AML-193 (cell line): ENCODE measurements at places on chromosomes 5 and 9.

- DNase-seq, result no peak
Observed at GRCh38 chr9:89869793-89870580, 265.2 kb downstream of the GADD45G start.

GRCh38 chr5:137395011-137395755 lies 103.9 kb downstream of the SPOCK1 start:
- DNase-seq, result no peak

DNA sequence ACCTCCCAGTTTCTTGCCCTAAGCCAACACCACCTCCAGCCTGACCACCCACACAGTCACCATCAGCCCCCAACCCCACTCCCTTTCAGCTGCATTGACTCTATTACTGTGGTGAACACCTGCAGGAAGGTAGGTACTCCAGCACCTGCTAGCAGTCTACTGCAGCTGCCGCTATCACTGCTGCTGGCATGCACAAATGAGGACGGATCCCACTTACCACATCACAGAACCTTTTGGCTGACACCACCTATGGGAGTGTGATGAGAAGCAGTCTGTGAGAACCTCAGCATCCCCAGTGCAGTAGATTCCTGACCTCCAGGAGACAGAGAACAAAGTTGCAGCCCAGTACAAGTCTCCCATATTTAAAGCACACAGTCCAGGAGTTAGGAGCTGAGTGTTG lies 71.9 kb downstream of the ANXA1 start:
- no peak for DNase-seq

GRCh38 chr9:129828051-129828450 lies 4.1 kb upstream of the TOR1A start:
- no peak for DNase-seq

DNA sequence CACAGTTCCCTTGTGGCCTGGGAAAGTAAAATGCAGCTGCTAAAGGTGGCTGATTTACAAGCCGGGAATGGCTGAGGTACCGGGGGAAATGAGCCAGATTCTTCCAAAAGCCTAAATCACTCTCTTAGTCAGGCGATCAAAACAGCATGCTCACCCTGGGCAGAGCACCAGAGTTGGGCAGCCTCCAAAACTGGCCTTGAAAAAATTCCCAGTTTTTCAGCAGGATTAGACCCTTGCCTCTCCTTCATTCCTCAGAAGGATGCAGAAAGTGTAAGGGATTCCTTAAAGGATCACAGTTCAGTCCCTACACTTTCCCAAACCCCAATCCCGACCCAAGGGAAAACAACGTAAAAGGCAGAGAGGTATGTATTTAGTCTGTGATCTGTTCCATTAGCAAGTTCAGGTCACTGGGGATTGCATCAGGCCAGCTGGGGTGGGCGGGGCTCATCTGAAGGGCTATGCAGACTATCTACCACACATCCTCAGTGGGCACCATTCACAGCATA lies 16.9 kb downstream of the TMEM174 start:
- no peak for DNase-seq

- DNase-seq, result no peak
Observed at GRCh38 chr5:138945421-138946240, 70.5 kb upstream of the LRRTM2 start.

DNA sequence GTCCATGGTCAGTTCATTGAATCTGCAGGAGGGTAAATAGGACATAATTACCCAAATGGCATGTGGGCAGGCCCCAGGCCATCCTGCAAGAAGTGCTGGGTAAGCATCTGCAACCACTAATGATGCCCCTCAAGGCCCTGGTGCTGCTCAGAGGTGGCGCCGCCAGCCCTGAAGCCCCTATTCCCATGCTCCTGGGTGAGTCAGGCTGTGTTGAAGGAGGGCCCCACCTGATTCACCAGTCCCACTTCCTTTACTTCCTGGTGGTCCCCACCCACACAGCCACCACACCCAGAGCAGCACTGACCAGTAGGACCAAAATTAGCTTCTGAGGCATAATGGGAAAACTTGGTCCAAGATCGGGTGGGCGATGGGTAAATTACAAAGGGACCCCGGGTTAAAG lies 120.4 kb upstream of the SPRY4 start:
- DNase-seq, result no peak

- no peak for DNase-seq
Observed at GRCh38 chr5:67249590-67249895, 52.9 kb upstream of the CD180 start.

DNA sequence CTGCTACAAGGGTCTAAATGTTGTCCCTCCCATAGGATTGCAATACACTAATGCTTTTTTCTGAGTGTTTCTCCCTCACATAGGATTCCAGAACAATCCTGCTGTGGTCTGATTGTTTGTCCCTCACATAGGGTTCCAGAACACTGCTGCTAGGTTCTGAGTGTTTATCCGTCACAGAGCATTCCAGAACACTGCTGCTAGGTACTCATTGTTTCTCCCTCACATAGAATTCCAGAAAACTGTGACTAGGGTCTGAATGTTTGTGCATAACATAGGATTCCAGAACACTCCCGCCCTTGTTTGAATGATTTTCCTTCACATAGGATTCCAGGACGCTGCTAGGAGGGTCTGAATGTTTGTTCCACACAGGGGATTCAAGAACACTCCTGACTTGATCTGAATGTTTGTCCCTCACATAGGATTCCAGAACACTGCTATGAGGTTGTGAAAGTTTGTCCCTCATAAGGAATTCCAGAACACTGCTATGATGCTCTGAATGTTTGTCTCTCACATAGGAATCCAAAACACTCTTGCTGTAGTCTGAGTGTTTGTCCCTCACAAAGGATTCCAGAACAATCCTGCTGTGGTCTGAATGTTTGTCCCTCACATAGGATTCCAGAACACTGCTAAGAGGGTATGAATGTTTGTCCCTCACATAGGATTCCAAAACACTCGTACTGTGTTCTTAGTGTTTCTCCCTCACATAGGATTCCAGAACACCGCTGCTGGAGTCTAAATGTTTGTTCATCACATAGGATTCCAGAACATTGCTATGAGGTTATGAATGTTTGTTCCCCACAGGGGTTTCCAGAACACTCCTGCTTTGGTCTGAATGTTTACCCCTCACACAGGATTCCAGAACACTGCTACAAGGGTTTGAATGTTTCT lies 213.5 kb downstream of the FOXD4L6 start:
- DNase-seq, result no peak

DNA sequence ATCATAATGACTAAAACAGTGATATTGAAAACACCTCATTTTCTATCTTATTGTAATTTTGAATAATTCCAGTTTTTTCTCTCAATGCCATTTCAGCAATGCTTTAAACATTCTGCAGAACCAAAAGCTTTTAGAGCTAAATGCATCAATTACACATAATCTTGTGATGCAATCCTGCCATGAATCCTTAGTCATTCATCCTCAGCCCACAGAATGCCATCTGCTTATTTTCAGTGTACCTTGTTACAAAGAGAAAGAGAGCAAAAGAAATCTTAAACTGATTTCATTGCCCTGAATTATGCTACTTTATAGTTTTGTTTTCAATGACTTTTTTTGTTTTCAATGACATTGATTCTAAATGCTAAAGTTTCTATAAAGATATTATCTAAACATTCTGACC lies 1234.8 kb upstream of the C9orf72 start:
- peak; percentile 0 for DNase-seq

DNA sequence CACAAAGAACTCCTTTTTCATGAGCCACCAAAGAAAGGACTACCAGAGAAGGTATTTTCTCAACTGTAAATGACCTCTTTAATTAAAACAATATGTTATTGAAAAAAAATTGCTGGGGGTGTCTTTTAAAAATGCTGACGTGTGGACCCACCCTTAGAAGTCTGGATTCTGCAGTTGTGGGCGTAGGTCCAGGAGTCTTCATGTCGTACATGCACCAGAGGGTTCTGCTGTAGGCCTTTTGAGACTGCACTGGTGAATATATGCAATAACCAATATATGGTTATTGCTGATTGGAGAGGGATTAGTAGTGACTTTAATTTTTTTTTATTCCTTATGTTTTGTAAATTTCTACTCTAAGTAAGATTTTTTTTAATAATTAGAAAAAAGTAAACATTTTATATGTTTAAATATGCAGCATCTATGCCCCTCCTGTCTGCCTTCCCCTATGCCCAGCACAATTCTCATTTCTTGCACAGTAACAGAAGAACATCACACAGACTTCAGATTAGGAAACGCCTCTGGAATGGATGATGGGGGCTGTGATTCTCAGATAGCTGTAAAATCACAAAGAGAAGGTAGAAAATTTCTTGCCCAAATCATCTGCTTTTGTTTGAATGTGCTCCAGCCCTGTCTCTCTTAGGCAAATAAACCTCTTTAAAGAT lies 102.0 kb downstream of the PTTG1 start:
- no peak for DNase-seq

DNA sequence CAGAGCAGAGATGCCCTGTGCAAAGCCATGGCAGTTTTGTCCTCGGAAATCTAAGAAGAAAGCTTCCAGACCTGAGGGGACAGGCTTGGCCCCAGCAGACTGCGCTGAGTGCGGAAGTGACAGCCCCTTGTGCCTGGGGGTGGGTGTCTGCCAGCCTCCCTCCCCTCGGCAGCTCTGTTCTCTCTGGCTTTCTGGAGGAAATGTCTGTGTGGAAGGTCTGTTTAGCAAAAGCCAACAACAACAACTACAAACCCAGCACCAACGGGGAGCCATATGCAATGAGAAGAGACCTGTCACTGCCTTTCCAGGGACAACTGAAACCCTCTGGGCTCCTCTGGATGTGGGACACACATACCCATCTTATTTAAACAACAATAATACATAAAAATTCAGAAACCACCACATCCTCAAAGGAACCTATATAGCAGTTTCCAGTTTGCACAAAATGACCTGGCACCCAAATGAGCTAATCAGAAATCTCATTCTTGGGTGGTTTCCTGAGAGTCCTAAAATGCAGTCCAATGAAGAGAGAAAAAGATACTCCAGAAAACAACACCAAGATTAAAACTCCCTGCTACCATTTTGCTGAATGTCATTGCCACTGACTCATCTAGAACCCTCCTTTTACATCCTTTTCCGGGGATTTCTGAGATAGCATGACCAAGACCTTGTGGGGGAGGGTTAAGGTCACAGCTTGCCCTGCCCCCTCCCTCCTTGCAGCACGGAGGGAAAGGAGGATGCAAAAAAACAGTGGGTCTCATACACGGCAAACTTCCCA lies 97.7 kb downstream of the AK8 start:
- DNase-seq, result no peak

GRCh38 chr5:146467760-146468159 lies 20.6 kb downstream of the TCERG1 start:
- no peak for DNase-seq

DNA sequence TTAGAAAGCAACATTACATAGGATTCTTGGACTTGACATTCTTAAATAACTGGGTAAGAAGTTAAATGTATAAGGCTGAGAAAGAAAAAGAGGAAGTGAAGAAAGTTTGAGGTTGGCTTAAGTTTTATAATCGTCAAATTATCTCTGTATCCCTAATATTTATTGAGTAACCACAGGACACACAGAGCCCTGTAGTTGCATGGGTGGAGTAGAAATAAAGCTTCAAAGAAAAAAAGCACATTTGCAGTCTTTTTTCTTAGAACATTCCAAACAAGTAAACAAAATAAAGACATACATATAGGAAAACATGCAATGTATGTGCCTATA lies 137.0 kb downstream of the CCDC192 start:
- peak; percentile 84 for DNase-seq

DNA sequence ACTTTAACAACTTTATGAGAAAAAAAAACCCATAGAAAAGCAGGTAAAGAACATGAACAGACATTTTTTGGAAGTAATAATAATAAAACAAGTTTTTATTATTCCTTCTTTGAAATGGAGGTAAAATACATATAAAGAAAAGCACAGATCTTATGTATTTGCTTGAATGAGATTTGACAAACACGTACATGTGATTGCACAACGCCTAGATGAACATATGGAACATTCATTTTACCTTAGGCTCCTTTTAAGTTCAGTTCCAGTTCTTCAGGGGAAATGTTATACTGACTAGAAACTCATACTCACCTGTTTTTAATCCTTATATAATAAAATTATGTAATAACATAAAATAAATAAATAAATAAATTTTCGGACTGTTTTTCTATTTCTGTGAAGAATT lies 61.8 kb downstream of the GGTA1 start:
- DNase-seq, result no peak

- peak; percentile 64 for DNase-seq
Observed at GRCh38 chr5:65742565-65743231, 20.7 kb downstream of the NLN start.

GRCh38 chr5:88555674-88556073 lies 287.0 kb upstream of the TMEM161B start:
- no peak for DNase-seq

GRCh38 chr9:35726931-35727330 lies 5.1 kb downstream of the TLN1 start:
- peak; percentile 36 for DNase-seq

DNA sequence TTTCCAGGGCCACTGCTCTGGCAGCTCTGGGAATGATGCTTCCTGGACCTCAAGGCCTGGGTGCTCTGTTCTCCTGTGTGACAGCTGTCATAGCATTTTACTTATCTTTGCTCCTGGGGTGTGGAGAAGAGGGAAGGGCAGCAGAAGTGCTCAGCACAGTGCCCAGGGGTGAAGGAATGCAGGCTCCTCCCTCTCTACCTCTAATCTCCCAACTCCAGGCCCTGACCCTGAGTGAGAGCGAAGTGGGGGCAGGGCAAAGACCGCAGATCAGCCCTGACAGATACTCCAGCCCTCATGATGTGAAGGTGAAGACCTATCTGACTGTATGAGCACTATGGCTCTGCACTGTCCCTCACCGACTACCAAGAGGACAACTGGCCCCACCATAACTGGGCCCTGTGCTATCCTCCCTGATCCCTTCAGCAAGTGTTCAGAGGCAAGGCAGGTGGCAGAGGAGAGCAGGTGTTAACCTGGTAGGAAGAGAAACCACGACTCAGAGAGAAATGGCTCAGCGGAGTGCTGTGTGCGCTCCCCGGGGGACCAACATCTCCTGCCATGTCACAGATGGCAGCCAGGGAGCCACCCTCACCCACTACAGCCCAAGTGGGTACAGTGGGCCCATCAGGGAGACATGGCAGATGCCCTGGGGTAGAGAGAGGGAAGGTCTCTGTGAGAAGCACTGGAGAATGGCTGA lies 16.8 kb downstream of the ACSL6 start:
- DNase-seq, result no peak

- no peak for DNase-seq
Observed at GRCh38 chr5:135040333-135041144, 6.5 kb upstream of the PITX1 start.

DNA sequence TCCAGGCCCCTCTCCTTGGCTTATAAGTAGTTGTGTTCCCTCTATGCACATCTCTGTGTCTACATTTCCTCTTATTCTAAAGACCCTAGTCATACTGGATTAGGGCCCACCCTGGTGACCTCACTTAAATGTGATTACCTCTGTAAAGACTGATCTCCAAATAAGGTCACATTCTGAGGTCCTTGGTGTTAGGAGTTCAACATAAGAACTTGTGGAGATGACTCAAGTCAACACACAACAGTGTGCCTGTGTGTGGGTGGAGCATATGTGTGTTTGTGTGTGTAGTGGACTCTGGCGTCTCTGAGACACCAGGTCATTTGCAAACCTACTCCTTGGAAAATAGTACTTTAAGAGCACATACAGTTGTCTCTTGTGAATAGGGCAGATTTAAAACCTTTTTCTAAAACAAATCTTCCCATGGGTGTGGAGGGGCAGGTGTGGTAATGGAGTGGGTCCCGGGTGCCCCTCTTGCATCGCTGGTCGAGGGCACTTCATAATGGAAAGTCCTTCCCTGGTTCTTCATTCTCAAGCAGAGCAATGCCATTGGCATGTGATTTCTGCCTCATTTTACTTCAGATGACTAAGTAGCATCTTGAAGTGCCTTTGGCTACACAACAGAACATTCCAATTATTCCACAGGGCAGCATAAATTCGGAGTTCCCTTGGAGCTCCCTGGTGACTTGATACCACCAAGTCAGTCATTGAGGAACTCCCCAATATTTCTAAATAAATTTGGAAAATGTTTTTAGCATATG lies 84.4 kb downstream of the C9orf152 start:
- no peak for DNase-seq
